ENCODE measurements at places on chromosomes 1 and 21.

DNA sequence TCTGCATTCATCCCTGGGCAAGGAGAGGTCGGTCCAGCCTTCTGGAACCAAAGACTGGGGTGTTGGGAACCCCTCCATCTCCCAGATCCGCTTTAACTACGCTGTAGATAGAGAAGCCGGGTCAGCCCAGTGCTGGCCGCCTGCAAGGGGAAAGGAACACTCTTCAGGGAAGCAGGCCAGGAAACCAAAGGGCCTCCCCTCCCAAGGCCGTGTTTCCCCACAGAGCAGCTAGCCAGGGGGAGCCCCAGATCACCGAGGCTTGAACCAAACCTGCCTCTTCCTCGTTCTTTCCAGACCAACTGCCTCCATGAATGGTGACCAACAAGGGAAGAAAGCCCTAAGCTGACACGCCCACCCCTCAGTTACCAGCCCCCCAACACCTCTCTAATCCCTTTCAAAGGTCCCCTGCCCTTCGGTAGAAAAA is 1.2 kb upstream of the CHD5 start:
- DNase-seq = no peak

DNA sequence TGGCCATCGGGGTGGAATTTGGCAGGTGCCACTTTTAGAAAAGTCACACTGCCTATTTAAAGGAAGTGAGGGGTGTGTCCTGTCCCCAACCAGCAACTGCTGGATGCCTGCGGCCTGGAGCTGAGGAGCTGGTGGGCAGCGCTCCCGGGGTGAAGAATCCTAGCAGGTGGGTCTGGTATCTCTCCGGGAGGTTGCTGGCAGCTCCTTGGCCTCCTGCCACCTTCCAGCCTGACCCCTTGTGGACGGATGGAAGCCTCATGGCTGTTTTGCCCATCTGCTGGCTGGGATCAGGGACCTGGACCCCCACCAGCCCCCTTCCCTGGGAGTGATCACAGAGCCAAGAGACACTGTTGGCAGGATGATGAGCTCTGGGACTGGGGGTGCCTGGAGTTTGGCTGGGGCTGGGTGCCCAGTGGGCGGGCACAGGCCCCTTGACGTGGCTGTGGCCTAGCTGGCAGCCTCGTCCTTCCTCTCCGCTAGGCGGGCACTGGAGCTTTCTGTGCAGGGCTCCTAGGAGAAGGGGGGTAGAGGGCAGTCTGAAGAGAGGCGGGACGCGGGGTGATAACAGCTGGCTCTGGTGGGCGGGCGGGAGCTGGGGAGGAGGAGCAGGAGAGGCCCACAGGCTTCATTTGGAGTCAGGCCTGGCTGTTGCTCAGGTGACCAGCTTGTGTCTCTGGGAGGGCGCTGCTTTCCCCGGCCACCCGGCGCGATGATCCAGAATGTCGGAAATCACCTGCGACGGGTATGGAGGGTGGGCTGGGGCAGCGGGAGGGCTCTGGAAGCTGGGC is at the start of gene ACOT11:
TSS of gene ACOT11 (plus strand) at position 628 of the 788 bp plus-strand sequence. CDS start at position 710, 82 bp downstream.
- peak; percentile 90 for DNase-seq

DNA sequence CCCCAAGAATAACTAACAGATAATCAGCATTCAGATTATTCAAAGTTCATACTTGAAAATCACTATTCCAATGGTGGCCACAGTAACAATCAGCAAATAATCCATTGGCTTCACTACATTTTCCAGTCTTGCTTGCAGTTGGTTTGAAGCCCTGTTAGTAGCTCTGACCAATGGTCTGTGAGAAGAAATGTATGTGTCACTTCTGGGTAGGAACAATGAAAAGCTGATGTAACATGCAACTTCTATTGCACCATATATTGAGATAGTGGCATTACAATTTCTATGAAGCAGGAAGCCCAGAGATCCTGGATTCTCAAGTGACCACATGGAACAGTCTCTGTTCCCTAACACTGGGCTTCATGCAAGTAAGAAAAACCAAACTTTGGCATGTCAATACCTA is 250.9 kb upstream of the DAB1 start:
- DNase-seq = no peak

- DNase-seq = no peak
Observed at GRCh38 chr1:169601096-169601881, 15.0 kb upstream of the F5 start.

GRCh38 chr1:94737124-94737998 is 82.8 kb upstream of the SLC44A3 start:
- no peak for DNase-seq

DNA sequence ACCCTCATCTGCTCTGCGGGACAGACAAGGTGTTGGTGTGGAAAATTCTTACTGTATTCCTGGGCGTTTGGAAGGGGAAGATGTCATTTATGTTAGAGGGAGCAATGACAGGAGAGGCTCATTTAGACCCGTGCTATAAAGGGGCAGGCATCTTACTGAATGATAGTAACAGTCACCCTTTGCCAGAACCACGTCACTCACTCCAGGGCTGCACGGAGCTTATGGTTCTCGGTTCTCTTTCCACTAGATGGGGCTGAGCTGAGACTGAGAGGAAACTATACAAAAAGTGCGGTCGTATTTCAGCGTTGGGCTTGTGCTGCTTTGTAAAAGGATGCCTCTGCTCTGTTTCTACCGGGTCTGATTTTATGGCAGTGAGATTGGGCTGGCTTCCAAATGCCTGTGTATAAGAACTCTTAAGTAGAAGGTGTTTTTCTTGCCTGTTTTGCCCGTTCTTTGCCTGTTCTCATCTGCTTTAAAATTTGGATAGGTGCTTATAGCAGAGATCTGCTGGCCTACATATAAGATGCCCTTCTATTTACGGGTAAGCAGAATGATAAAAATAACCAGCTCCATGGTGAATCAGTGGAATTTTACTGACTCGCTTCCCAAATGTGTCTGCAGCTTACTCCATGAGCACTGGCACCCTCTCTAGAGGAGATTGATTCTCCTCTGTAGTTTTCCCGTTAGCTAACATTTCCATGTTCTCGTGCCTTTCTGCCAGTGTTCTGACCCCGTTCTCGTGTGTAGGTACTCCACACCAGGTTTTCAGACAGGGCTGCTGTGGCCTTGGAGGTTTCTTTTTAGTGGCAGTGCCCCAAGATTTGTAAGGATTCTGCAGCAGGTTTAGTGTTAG is 55.9 kb downstream of the MRPS6 start:
- no peak for DNase-seq

DNA sequence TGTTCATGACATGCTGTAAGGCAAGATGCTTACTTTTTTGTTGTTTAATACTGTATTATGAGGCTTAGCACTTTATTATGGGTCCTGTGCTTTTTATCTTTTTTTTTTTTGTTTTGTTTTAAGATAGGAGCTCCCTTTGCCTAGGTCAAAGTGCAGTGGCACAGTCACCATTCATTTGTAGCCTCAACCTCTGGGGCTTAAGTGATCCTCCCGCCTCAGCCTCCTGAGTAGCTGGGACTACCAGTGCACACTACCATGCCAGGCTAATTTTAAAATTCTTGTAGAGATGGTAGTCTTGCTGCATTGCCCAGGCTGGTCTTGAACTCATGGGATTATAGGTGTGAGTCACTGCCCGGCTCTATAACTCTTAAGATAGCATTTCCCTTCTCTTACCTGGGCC is 4.6 kb downstream of the UBAP2L start:
- no peak for DNase-seq

DNA sequence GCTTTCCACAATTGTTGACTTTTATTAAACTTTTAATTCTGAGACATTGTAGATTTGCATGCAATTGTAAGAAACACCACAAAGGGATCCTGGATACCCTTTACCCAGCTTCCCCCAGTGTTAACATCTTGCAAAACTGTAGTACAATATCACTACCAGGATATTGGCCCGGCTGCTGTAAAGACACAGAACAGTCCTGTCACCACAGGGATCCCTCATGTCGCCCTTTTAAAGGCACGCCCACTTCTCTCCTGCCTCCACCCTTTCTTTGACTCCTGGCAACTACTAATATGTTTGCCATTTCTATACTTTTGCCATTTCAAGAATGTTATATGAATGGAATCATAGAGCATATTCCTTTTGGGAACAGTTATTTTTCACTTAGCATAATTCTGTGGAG is 37.0 kb downstream of the NAV1 start:
- no peak for DNase-seq

Data from mesenteric fat pad (tissue), 1 donor.